ENCODE measurements at places on chromosomes 2 and 18.

DNA sequence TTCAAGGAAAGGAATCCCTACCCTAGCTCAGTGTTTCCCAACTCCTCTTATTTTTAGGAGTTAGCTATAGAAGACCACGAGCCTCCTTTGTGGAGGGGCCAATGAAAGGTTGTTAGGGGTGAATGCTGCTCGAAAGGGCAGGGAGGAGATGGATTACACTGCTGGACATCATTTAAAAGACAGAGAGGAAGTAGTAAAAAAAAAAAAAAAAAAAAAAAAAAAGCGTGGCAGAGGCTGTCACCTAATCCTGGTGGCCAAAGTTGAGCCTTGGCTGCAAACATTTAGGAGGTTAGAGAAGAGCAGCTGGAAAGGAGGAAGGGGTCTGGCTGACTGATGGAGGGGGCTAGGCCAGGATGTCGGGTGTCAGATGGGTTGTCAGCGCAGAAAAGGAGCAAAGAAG is 139.0 kb upstream of the KLF7 start:
- no peak for DNase-seq

DNA sequence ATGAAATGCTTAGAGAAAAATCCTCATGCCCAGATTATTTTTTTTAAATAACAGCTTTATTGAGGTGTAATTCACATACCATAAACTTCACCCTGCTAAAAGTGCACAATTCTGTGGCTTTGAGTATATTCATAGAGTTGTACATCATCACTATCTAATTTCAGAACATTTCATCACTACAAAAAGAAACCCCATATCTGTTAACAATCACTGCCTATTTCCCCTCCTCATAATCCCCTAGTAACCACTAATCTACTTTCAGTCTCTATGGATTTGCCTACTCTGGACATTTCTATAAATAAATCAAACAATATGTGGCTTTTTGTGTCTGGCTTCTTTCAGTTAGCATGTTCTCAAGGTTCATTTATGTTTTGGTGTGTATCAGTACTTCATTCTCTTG is 51.4 kb downstream of the OSBPL1A start:
- no peak for DNase-seq

DNA sequence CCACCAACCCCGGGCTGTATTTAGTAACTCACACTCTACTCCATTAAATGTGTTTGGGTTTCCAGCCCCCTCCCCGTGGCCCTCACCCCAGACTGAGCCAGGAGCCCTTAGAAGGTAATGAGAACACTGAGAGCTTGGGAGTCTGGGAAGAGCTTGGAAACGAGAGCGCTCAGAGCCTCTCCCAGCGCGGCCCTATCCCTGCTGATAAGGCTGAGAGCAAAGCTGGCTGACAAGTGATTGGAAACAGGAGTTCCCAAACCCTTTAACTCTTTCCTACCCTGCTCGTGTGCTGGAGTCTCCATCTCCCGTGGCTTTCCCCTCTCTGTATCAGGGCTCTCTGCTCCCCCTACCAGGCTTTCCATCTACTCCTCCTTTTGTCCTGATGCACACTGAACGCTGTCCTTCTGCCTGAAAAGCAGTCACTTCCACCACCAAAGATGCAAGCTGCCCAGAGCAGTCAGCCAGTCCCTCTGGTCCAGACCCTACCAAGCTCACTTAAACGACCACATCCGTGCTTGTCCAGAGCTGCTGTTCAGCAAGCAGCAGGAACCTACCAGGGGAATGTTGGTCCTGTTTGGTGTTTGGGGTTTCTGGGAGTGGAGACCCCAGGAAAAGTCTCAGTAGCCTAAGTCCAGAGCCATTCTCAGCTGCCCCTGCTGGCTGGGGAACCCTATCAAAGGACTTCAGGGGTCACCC is 100.0 kb upstream of the PKDCC start:
- DNase-seq, result no peak

- no peak for DNase-seq
These were observed 286.2 kb downstream of the TCF4 start for GRCh38 chr18:55301824-55302166.

DNA sequence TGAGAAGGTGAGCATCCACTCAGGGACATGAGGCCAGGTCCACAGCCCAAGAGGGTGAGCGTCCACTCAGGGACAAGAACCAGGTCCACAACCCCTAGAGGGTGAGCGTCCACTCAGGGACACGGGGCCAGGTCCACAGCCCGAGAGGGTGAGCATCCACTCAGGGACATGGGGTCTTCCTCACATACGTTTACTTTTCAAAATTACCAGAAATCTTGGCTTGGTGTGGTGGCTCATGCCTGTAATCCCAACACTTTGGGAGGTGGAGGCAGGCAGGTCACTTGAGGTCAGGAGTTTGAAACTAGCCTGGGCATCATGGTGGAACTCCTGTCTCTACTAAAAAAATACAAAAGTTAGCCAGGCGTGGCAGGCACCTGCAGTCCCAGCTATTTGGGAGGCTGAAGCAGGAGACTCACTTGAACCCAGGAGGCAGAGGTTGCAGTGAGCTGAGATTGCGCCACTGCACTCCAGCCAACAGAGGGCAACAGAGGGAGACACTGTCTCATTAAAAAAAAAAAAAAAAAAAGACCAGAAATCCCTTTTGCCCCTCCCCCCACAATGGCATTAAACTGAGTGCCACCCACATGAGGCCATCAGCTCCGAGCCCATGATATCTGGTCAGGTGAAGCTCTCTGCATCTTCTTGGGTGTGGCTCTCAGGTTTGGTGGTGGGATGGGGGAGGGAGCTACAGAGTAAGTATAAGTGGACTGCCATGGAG is 9.0 kb upstream of the MBP start:
- DNase-seq, result no peak

- DNase-seq, result no peak
These were observed 7.7 kb upstream of the OXER1 start for GRCh38 chr2:42771546-42772153.

GRCh38 chr18:2002151-2002550 is 569.2 kb downstream of the METTL4 start:
- DNase-seq, result no peak
